ENCODE measurements at places on chromosomes 5 and 9.

DNA sequence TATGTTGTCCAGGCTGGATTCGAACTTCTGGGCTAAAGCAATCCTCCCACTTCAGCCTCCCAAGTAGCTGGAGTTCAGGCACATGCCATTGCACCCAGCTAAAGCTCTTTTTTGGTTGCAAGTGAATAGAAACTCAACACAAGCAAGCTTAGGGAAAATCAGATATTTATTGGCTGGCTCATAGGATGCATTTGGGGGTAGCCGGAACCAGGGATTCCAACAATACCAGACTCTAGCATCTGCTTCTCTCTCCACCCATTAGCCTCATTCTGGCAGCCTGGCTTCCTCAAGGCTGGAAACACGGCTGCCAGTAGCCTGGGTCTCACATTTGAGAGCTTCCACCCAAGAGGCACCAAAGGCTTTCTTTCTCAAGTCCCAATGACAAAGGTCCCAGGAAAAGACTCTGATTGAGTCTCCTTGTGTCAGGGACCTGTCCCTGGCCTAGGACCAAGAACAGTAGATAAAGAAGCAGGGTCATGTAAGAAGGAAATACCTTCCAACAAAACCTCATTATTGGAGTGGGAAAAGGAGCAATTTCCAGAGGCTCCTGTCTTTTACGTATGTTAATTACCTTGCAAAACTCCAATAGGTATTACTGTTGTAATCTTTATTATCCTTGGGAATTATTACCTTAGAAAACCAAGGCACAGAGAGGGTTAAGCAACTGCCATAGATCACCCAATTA, 23.0 kb upstream of the B4GALT1 start:
- no peak for DNase-seq

DNA sequence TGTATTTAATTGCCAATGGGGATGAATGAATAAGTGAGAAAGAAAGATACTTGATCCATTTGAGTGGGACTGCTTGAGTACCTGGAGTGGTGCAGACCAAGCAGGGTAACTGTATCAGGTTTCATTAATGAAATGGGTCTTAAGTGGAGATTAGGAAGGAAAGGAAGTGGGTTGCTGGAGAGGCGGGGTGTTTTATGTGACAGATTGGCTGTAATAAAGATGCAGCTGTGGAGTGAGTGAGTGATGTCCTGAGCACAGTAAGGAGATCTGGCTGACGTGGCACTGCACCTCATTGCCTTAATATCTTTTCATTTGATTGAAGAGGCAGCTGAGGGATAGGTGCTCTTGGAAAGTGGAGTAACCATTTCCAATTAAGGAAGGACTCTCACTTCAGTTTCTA, 161.0 kb upstream of the CCDC152 start:
- no peak for DNase-seq

DNA sequence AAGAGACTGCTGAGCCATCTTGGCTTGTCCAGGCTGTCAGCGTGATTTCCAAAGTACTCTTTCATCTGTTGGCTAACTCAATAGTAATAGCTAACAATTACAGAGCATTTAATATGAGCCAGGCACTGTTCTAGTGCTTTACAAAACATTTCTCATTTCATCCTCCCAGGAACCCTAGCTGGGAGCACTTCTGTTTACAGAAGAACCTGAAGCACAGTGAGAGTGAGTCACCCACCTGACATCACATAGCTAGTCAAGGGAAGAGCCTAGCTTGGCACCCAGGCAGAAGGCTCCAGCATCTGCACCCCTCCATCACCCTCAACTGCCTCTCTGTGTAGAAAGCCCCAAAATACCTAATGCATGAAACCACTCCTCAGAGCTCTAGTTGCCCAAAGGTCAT, 57.5 kb upstream of the IQGAP2 start:
- DNase-seq: no peak

DNA sequence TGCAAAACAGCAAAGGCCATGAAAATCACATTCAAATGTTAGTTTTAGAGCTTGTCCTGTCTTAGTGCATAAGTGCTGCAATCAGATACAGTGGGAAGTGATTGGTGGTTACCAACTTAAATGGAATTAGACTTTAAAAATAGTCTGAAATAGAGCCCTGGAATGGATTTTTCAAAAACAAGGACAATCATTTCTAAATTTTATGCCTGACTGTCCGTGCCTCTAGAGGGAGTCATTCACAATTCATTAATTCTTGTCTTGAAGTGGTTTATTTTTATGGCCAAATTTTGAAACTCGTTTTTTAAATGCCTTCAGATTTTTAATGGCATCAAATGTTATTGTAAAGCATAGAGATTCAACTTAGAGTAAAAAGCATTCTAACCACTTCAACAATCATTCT, 561.8 kb upstream of the DAB2 start:
- no peak for DNase-seq

DNA sequence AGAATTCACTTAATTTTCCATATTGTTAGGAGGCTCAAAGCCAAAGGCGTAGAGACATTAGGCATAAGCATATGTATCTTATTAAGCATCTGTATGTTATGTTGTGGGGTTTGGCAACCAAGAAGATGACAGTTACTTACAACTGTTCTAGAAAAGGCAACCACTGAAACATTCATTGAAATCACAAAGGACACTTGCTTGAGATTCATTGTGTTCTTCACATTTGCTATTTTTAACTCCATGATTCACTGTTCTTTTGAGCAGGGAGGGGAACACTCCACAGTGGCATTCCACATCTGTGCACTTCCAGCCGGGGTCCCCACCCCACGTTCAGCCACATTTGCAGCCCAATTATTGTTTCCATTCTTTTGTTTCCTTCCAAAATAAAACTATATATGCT, 107.1 kb downstream of the PALM2AKAP2 start:
- DNase-seq: no peak

- no peak for DNase-seq
Observed at GRCh38 chr5:130896636-130897035, 268.4 kb downstream of the HINT1 start.

- no peak for DNase-seq
Observed at GRCh38 chr9:12718482-12719026, 25.4 kb downstream of the TYRP1 start.

- no peak for DNase-seq
Observed at GRCh38 chr9:127128341-127129072, 6.1 kb upstream of the ANGPTL2 start.

- DNase-seq: no peak
Observed at GRCh38 chr5:74179701-74180100, 460.8 kb downstream of the ENC1 start.

GRCh38 chr5:129216001-129216400, 121.5 kb downstream of the ISOC1 start:
- DNase-seq: no peak

GRCh38 chr5:125508225-125508624, 761.8 kb upstream of the ZNF608 start:
- DNase-seq: no peak
